Stimulated activated CD8-positive, alpha-beta memory T cell treated with anti-CD3 and anti-CD28 coated beads, Interleukin-2, amount 100 ng/mL, for 1 hour (primary cell): ENCODE measurements at places on chromosomes 7 and 10.

GRCh38 chr10:133306941-133307379 is 1.7 kb downstream of the TUBGCP2 start:
- DNase-seq: no peak

DNA sequence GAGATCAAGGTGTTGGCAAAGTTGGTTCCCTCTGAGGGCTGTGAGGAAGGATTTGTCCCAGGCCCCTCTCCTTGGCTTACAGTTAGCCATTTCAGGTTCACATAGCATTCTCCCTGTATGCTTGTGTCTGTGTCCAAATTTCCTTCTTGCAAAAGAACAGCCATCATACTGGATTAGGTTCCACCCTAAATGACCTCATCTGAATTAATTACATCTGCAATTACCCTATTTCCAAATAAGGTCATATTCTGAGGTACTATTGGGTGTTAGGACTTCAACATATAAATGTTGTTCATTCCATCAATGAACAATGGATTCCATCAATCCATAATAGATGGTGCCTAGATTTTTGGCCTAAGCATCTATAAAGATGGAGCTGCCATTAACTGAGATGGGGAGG is 16.2 kb upstream of the LRRC17 start:
- no peak for DNase-seq

DNA sequence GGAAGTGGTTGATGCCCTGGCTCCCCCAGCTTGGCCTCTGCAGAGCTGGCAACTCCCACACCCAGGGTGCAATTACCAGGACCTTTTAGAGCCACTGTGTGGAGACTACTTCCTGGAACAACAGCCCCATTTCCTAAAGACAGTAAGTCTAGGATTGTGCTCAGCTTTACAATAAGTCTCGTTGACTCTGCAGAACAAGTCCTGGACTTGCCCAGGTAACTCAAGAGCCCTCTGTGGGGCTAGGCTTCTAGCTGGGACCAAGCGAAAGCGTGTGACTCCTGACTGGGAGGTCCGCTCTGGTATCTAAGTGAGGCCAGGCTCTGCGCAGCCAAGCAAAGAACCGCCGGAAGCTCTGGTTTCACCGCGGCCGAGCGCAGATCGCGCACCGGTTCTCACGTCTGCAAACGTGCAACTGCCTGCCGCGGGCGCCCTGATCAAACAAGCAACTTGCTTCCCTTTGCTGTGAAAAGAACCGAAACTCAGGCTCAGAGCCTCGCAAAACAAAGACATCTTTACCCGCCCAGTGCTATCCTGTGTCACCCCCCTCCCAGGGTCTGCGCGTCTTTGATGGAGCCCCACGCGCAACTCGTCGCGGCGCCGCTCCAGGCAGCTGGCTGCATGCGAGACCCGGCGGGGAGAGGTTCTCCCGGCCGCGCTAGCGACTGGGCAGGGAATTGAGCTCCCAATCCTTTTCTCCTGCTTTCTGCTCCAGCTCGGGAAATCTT is 4.4 kb upstream of the PDLIM1 start:
- DNase-seq: no peak

- DNase-seq: no peak
Measured at GRCh38 chr10:122499491-122499941, 38.2 kb downstream of the HTRA1 start.

DNA sequence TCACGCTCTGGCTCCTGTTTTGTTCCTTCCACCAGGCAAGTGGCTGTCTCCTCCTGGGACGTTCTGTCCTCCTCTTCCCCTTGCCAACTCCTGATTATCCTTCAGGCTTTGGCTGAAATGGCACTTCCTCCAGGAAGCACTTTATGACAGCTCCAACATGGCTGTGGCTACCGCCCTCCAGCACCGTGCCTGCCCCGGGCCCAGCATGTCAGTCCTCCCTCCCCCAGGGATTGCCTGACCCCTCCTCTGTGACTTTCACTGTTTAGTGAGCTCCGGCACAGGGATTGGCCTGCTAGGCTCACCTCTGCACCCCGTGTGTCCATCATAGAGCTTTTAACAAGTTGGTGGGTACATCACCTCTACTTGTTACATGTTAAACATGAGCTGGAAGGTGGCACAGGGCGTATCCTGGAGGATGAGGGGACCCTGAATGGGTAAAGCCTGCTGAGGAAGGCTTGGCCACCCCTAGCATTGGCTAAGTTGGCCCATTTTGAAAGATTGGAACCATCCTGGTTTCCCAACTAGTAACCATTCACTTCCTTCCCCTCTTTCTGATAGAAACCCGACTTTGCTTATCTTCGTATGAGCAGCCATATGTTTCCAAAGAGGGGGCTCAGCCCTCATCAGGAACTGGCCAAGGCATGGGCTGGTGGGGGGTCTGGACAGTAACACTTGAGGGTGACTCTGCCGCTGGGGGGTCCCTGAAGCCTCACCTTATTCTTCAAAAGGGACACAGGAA is 10.5 kb upstream of the ADAMTS14 start:
- no peak for DNase-seq

GRCh38 chr7:143040209-143040715 is 11.9 kb upstream of the OR6V1 start:
- DNase-seq: no peak

DNA sequence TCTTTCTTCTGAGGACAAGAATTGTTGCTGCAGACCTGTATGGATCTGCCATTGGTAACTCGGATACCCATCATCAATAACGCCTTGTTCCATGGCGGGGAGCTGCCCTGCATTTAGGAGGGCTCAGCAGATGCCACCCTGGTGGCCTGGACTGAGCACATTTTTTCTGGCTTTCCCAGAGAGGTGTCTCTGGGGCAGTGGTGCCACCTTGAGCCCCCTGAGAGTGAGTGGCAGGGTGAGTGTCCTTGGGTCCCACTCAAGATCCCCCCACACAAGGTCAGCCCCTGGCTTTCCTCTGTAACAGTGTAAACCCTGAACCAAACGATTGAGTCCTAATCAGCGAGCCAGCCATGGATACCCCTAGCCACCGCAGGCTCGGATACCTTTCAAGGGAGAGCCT is 258.6 kb downstream of the GLRX3 start:
- no peak for DNase-seq

GRCh38 chr7:21754963-21755362 is 190.7 kb downstream of the CDCA7L start:
- DNase-seq: no peak

DNA sequence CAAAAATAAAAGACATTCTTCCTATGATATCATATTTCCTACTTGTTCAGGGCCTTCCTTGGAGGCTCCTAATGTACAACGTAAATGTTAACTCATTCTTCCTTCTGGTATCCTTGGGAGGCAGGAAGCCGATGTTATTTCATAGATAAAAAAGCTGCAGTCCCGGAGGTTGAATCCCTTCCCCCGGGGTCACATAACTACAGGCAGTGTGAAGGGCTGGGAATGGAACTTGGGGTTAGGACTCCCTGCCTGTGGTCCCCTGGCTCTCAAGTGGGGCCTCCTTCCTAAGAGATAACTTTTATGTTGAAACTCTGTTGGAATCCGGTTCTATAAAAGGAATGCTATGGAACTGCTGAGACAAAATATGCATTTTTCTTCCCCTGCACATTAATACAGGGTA is 14.9 kb upstream of the CCDC3 start:
- DNase-seq: no peak

DNA sequence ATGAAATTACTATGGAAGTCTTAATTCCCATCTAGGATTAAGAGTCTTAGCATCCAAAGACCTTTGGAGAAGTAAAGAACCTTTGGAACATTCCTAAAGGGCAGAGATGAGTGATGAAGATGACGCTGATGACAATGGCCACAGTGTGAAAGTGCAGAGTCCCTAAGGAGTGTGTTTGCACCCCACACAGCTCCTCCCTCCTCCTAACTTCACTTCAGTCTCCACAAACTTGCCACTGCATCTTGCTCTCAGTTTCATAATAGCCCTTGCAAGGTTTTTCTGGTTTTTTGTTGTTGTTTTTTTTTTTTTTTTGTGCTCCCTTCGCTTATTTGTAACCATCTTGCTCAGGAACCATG is 117.5 kb upstream of the ANLN start:
- DNase-seq: no peak

DNA sequence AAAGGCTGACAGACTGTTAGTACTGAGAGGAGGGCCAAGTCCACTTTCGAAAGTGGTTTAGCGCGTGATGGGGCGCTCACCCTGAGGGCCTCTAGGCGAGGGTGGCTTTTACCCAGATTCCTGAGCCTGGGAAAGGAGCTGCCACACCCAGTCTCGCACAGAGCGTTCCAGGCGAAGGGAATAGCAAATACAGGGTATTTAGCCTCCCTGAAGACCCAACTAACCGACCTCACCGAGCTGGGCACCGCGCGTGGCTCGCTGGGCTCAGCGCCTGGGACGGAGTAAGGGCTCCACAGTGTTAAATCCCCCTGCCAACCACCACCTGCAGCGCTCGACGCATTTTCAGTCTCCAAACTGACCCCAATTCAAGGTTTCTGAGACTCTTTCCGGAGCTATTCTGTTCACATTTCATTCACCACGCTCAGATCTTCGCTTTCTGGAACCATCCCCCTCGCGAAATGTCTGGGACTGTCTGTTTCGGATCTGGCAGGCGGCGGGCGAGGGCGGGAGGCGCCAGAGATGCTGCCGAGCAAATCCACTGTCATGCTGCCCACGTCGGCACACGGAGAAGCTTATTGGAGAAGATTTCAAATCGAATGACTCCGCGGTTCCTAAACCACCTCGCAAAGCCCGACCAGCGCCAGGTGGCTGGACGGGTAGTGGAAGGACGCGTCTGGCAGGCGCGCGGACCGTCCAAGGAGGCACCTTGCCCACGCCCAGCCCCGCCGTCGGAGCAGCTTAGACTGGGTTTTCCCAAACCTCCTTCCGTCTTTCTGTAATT is 1.4 kb upstream of the OSBPL3 start:
- DNase-seq: no peak

- no peak for DNase-seq
Measured at GRCh38 chr7:158617737-158618128, 30.1 kb upstream of the PTPRN2 start.

DNA sequence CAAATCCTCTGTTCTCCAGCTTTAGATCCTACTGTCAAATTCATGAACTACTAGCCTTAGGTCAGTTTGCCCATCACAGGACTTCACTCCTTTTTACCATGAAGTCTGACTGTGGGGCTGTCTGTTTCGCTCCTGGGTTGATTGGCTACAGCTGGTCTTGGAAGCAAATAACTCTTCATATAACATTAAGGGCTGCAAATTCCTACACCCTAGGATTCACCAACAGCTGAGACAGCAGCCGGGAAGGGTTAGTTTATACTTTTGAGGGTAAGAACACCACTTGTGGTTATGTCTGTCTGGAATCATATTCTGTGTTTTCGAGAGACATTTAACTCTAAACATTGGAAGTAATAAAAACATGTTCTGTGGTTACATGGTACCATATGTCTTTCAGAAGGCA is 55.9 kb upstream of the KIAA1217 start:
- no peak for DNase-seq

DNA sequence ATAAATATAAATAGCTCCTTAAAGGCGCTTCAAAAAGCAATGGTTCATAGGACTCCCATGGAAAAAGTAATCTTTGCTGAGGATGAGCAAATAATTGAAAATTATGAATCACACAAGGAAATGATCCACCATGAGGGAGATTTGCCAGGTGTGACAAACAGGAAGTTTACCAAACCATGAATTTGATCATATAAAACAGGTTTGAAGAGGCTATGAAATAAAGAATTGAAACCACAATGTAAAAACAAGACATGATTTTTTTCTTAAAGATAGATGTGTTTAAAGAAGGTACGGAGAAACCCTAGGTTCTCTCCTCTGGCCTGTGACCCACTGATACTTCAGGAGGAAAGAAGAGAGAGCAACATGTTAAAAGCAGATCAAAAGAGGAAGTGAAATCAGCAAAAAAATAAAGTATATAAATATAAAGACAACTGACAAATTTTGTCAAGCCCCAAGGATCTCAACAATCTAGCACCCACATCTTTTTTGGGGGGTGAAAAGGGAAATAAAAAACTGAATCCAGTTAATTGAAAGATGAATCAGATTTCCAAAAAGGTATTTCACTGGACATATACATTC is 111.3 kb upstream of the ASAH2 start:
- DNase-seq: no peak

- DNase-seq: no peak
Measured at GRCh38 chr7:92296880-92297445, 51.2 kb downstream of the ANKIB1 start.

DNA sequence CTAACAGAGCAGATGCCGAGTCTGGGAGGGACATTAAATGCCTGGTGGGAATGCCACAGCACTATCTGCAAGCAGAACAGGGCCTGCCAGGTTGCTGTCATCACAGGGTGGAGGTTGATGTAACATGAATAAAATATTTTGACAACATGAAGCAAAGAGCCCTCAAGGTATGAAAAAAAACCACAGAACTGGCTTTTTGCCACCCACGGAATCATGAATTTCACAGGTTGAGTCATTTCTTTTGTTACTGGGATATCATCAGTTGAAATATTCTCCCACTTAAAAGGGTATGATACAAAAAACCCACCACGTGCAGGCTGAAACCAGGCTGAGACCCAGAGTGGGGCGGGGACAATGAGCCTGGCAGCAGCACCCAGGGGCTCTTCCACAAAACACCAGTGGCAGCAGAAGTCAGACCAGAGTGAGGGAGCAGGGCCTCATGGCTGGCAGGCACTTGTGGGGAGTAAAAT is 220.1 kb downstream of the TNS3 start:
- DNase-seq: no peak

GRCh38 chr7:149460493-149461277 is at the start of gene ZNF777:
ZNF777 (minus strand) TSS chr7:149461062; CDS start chr7:149456022, 5,040 bp downstream.
- peak; percentile 54 for DNase-seq

GRCh38 chr10:69092959-69093850 is 5.3 kb downstream of the SRGN start:
- peak; percentile 57 for DNase-seq

DNA sequence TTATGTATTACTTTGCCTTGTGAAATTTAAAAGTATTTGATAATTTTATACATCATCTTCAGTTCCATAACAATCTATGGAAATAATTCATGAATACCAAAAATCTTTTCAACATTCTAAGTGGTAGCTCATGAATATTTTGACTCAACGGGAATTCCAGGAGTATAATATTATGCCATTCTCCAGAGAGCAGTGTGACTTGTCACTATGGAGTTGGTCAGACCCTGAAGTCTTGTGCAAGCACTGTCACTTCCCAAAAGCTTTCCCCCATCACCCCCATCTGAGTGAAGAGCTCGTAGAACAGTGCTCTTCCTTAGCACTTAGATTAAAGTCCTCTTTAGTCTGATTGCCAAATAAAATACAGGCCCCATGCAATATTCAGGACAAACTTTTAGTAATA is 29.4 kb upstream of the CCNJ start:
- no peak for DNase-seq

DNA sequence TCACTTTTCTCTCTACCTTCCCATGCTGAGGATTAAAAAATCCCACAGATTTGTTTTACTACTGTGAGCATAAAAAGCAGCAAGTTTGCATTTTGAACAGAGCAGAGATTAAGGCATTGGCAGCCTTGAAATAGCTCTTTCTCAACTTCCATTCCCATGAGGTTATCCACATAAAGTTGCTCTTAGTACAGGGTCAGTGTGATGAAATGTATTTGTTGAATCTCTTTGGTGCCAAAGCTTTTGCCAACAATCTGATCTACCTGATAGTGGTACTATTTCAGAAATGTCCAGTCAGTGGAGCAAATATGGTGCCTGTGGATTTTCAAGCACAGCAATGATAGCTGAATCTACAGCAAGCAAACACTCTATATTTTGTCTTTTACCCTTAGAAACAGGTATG is 254.8 kb downstream of the INHBA start:
- DNase-seq: no peak

GRCh38 chr10:131979821-131980270 is 1.9 kb downstream of the BNIP3 start:
- DNase-seq: no peak
